SJSA1 (cell line): ENCODE measurements at places on chromosomes 11 and 22.

DNA sequence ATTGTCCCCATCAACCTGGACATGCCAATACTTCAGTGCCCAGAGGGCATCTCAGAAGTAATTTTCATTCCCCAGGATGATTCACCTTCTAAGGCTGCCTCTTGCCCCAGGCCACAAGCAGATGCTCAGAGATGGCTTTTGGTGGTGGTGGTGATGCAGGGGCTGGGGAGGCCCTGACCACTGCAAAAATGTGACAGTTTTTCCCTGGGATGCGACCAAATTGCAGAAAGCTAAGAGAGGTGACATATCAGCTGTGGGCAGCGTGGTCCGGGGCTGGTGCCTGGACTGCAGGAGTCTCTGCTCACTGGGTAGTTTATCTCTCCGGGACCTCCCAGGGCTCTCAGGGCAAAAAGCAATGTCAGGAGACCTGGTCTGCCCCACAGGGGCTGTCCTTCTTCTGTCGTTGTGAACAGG is 39.7 kb upstream of the ACCSL start:
- DNase-seq, result peak; percentile 68

- DNase-seq, result no peak
Measured at GRCh38 chr11:68527585-68527984, 67.0 kb downstream of the PPP6R3 start.

GRCh38 chr11:6618117-6619003 is 862 bp downstream of the TPP1 start:
- DNase-seq, result peak; percentile 52

DNA sequence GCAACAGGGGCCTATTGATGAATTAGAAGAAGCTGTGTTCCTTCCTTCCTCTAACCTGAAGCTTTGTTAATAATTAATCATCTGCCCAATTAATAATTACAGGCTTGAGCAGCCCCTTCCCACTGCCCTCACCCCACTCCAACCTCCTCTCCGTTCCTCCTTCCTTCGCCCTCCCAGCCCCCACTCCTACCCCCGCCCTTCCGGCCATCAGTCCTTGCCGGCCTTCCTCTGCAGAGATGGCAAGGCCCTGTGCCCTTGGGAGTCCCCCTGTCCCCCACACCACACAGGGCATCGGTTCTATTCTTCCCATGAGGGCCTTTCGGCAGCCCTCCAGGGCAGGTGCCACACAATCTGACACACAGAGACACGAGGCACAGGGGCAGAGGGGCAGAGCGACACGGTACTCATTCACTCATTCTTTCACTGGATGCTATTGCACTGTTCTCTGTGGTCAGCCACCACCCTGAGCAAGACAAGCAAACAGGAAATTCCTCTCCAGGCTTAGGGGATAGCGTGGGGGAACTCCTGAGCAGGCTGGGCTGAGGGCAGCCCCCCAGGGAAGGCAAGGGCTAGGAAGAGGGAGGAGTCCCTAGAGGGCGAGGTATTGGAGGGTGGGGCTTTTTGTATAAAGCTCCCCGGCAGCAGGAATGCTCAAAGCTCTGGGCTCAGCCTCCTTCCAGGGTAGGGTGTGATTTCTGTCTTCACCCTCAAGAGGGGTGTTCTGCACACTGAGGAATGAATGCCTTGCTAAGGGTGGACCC is 14.7 kb downstream of the MGAT3 start:
- peak; percentile 97 for DNase-seq

DNA sequence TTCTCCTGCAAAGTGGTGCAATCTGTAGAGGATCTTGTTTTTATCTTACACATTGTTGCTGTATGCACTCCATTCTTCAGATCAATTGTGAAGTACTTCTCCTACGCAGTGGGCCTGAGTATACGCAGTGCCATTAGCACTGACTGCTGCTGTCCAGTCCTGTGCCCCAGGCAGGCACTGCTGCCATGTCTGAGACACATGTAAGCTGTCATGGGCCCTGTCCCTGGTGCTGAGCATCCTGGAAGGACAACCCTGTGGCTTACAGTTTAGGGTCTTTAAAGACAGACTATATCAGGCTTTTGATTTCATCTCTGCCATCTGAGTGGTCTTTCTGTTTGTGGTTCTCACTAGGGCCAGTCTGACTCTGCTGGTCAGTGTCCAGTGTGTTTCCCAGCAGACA is 44.8 kb upstream of the PTPN5 start:
- no peak for DNase-seq

DNA sequence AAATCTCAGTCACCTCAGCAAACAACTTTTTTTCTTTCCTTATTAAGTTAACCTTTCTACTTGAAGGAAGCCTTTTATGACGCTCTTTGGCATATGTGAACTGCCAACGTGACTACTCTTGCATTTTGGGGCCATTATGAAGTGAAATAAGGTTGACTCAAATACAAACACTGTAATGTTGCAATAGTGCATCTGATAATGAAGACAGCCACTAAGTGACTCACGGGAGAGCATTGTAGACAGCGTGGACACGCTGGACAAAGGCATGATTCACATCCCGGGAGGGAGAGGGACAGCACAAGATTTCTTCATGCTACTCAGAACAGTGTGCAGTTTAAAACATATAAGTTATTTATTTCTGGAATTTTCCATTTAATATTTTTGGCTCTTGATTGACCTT is 560.8 kb downstream of the ETS1 start:
- DNase-seq, result peak; percentile 58

- no peak for DNase-seq
Measured at GRCh38 chr11:115193914-115194801, 310.1 kb downstream of the CADM1 start.

DNA sequence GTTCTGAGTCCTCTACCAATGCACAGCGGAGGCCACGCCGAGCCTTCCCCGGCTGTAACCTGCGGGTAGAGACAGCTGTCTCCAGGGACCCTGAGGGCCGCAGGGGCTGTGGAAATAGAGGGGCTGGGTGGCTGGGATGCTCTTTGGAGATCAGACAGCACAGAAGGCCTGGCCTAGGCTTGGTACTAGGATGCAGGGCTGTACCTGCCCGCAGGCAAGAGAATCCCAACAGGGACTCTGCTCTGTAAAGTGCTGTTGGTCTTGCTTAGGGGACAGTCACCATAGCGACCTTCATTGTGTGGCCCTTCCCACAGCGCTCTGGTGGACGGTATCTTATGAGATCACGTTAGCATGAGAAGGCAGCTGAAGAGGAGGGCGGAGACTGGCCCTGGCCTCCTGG is 11.3 kb upstream of the KCNJ5 start:
- DNase-seq, result no peak

DNA sequence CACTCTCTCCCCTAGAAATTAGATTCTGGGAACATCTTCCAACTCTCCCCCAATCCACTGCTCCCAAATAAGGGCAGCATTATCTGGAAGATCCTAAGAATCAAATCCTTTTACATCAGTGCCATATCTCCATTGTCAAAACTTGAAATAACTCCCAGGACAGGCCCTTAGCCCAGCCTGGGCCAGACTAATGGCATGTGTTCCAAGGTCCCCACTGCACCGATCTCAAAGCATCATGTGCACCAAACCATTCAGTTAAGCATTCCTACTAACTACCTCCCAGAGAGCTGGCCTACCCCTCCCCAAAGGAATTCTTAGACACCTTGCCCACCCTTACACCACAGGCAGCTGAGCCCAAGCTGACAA is 44.2 kb upstream of the POU2AF1 start:
- DNase-seq, result no peak

DNA sequence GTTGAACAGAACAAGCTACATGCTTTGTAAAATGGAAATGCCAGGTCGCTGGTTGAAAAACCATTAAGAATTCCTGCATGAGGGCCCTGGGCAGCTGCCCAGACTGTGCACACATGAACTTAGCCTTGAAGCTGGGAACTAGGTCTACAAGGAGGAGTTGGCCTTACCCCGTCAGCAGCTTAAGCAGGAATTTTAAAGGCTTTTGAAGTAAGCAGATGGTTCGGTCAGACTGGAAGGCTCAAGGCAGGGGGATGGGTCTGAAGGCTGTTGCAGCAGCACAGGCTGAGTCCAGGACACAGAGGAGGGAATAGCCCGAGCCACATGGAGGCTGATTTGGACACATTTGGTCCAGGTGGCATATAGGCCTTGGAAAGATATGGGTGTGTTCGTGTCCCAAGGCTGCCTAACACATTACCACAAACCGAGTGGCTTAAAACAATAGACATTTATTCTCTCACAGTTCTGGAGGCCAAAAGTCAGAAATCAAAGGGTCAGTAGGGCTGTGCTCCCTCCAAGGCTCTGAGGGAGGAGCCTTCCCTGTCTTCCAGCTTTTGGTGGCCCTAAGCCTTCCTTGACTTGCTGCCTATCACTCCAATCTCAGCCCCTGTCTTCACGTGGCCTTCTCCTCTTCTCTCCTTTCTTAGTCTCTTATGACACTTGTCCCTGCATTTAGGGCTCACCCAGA is 11.6 kb downstream of the LIF start:
- no peak for DNase-seq

GRCh38 chr11:58914821-58915543 is 24.3 kb upstream of the GLYATL1 start:
- DNase-seq, result no peak

DNA sequence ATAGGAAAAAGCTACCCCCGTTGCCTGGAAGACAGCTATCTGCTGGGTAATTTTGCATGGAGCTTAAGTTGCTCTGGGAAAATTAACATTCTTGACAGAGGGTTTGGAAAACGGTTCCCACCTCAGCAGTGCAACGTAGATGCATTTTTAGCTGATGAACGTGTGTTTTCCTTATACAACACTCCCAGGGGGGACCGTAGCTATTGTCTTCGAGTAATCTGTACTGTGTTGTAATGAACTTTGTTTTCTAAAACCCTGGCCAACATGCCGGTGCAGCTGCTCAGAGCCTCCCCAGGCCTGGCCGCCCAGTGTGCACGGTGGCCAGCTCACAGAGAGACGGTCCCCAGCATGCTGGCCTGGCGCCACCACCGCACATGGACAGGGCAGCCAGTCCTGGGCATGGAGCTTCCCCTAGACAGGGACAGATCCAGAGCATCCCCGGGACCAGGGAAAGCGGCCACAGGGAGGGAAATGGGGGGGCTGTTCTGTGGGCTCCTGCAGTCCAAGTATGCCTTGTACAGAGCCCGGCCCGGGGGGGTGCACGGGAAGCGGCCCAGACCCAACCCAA is 2.2 kb downstream of the TNNT3 start:
- DNase-seq, result peak; percentile 67

GRCh38 chr11:70863993-70864392 is 388.4 kb downstream of the SHANK2 start:
- no peak for DNase-seq

- peak; percentile 32 for DNase-seq
Measured at GRCh38 chr11:122853971-122854446, 15.7 kb downstream of the CRTAM start.

DNA sequence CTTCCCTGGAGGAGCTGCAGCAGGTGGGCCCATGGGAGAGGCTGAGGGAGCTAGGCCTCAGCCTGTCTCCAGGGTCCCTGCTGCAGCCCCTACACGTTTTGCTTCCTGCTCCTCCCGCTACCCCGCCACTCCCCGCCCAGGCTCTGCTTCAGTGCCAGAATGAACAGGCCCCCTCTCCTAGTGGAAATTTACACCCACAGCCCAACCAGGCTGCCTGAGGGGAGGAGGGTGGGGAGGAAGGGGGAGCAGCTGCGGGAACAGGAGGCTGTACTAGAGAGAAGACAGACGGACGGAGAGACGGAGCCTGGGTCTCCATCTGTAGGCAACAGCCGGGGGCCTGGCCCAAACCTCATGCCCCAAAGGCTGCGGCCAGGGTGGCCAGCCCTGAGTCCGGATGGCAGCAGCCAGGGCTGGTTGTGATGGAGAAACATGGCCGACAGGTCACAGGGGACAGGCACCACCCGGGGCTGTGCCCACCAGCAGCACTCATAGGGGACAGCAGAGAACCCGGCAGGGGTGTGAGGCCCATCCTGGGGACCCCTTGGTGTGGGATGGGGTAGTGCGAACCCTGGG is 20.6 kb downstream of the FLRT1 start:
- DNase-seq, result no peak

- DNase-seq, result no peak
Measured at GRCh38 chr22:24303007-24303406, 32.4 kb downstream of the SPECC1L start.

GRCh38 chr22:44402196-44403111 is 89.7 kb upstream of the SHISAL1 start:
- DNase-seq, result no peak
